HCT116 (cell line): ENCODE measurements at places on chromosomes 4 and X.

GRCh38 chr4:121025540-121025939 is 46.8 kb downstream of the NDNF start:
- H3K27ac ChIP-seq = no peak overlapping the region
- no peaks in the 10 kb centered on the region for H3K36me3 ChIP-seq
- no peaks in the 10 kb centered on the region for H3K4me1 ChIP-seq
- H3K4me3 ChIP-seq = no peak overlapping the region
- no peak for DNase-seq
- no peaks in the 10 kb centered on the region for H3K27me3 ChIP-seq

DNA sequence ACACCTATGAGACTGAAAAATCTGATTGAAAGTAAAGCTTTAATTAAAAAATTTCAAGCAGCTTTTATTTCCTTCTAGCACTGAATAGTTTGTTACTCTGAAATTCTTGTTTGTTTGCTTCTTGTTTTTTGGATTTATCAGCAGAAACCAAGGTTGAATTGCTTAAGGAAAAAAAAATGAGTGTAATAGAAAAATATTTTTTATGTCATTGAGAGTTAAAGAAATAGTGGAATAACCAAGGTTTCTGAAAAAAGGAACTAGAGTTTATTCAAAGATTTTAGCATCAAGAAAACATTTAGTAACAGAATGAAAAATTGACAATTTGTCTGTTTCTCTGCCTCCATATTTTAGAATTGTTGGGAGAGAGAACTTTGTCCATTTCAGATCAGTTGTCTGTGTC is 1852.2 kb downstream of the PCDH7 start:
- H3K4me1 ChIP-seq = no peaks in the 10 kb centered on the region
- H3K4me3 ChIP-seq = no peak overlapping the region
- H3K27me3 ChIP-seq = no peaks in the 10 kb centered on the region
- no peak overlapping the region for H3K27ac ChIP-seq
- no peak for DNase-seq

- no peaks in the 10 kb centered on the region for H3K36me3 ChIP-seq
- H3K27ac ChIP-seq = no peak overlapping the region
- no peaks in the 10 kb centered on the region for H3K4me1 ChIP-seq
- no peak overlapping the region for H3K4me3 ChIP-seq
Observed at GRCh38 chrX:17056868-17057608, 110.6 kb downstream of the REPS2 start.

- DNase-seq = no peak
- H3K36me3 ChIP-seq = no peaks in the 10 kb centered on the region
- no peak overlapping the region for H3K27ac ChIP-seq
- H3K27me3 ChIP-seq = no peaks in the 10 kb centered on the region
- H3K4me1 ChIP-seq = no peaks in the 10 kb centered on the region
- no peak overlapping the region for H3K4me3 ChIP-seq
Observed at GRCh38 chr4:48499551-48500066, 9.6 kb downstream of the ZAR1 start.

GRCh38 chrX:459611-460010 is 72.9 kb upstream of the PPP2R3B start:
- H3K27ac ChIP-seq = no peak overlapping the region
- no peak for DNase-seq
- H3K4me1 ChIP-seq = no peaks in the 10 kb centered on the region
- H3K36me3 ChIP-seq = no peaks in the 10 kb centered on the region
- H3K4me3 ChIP-seq = no peak overlapping the region
- H3K27me3 ChIP-seq = no peaks in the 10 kb centered on the region

DNA sequence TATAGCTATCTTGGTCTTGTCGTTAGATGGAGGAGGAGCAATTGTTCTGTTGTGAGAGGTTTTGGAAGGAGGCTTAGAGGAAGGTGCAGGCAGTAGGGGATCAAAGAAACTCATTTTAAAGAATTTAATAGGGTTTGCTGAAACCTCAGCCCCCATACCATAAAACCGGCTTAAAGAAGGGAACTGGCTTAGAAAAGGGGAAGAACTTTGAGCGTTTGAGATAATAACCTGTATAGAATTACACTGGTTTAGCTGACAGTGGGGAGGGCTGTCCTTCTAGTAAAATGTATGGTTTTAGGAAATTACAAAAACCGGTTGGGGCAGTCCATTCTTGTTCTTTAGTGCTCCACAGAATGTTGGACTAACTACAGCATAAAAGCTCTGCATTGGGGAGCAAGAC is 128.1 kb downstream of the KDM6A start:
- no peaks in the 10 kb centered on the region for H3K36me3 ChIP-seq
- no peak overlapping the region for H3K4me3 ChIP-seq
- peaks cover 4% of the 10 kb centered on the region; the same call in 1 of the 2 replicates for H3K4me1 ChIP-seq
- DNase-seq = no peak
- no peaks in the 10 kb centered on the region for H3K27me3 ChIP-seq
